Stimulated activated CD8-positive, alpha-beta memory T cell treated with anti-CD3 and anti-CD28 coated beads, Interleukin-4, amount 100 ng/mL, for 4 hours (primary cell): ENCODE measurements at places on chromosomes 1 and 21.

DNA sequence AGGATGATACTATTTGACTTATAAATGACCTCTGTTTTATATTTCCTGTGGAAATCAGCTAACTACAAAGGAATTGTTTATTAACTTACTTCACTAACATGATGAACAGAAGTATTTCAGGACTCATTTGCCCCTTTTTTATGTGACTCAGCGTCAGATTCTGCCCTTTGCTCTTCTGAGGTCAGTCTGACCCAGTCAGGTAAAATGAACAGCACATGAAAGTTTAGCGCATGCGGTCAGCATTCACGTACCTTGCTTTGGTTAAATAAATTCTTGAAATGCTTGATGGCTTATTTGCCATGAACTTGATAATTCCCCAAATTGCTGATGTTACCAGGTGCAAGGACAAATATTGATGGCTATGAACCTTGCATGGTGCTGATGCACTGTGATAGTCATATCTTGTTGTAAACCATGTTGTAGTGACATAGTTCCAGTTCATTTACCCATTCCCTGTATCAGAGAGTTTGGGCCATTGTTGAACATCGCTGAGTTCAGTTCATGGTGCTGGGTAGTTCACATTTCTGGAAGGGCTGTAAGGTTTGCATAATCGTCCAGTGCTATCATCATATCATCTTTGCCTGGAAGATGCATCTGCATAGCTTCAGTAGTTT lies 133.4 kb downstream of the NFIA start:
- no peak for DNase-seq

- DNase-seq = no peak
Observed at GRCh38 chr1:210371916-210372315, 43.2 kb downstream of the HHAT start.

DNA sequence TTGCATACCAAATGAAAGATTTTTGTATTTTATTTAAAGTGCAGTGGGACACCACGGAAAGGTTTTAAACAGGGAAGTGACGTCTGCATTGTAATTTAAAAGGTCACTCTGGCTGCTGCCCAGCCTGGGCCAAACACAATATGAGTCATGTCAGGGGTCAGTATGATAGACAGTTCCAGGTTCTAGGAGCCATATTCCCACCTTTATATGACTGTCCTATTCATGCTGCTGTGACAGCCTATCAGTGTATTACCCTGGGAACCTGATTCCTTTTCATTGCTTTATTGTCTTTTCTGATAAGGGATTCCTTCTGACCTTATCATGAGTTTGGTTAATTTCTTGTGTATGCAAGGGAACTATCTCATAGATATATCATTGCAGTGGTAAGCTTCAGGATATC lies 5.3 kb downstream of the VANGL1 start:
- DNase-seq = no peak

DNA sequence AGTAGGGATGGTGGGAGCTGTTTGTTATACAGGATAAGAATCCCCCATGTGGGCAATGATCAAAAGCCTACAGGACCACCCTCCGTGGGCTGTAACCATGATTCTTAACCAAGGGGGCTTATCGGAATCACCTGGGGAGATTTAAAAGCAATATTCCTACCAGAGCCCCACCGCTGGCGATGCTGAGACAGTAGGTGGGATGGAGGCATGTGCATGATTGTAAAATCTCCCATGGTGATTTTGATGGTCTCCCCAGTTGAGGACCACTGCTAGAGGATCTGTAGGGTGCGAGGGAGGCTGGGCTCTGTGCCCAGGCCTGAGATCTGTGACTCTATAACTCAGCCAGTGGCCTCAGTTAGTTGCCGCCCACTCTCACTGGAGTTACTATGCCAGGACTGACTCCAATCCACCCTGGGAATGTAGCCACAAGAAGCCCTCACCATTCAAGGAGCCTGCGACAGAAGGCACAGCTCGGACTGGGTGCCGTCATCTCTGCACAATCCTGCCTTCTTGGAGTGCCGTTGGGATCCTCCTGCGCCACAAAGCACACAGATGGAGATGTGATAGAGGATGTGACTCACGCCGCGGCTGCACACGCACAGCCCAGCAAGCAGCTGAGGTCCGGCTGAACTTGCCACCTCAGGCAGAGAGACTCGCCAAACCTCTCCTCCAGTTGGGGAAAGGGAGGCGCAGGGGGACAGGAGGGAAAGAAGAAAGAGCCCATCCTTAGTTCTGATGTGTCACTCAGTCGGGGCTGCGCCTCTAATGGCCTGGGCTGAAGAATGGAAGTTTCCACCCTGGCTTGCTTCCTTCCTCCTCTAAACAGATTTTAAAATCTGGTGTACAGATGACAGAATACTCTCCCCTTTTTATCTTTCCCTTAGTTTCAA lies 26.5 kb downstream of the AKNAD1 start:
- no peak for DNase-seq

- DNase-seq = no peak
Observed at GRCh38 chr21:32442566-32443318, 30.2 kb downstream of the EVA1C start.

DNA sequence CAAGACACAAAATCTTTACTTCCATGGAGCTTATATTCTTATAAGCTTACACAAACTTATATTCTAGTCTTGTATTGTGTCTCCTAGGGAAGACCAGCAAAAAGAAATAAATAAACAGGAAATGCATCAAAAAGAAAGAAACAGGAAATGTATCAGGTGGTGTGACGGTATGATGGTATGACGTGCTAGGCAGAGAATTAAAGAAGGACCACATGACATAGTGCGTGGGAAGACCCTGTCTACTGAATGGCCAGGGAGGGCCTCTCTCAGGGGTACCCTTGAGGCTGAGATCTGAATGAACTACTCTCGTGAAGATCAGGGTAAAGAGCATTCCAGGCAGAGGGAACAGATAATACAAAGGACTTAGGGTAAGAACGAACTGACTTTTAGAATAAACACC lies 15.6 kb upstream of the WDR26 start:
- DNase-seq = no peak

DNA sequence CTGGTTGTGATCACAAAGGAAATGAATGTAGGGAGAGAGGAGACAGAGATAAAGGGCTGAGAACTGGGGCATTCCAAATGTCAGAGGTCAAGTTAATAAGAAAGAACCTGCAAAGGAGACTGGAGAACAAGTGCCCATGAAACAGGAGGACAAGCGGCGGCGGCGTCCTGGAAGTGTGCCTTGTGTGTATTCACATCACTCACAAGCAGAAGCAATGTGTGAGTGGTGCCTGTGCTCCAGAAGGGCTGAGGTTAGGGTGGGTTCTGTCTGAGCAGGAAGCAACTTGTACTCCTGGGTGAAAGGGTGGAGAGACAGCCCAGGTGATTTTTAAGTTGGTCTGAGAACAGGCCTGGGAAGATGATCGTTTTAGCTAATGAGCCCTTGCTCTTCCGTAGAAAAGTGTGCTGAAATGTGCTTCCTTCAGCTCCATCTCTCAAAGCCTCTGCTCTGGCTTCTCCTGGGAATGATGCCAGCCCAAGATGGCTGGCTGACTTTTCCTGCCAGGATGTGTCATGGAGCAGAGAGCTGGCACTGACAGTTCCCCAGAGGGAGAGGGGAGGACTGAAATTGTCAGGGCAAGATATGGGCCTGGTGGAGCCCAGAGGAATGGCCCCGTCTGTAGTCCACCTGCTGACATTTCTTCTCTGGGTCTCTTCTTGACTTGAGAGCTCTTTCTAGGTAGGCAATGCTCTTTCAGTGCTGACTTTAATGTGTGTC lies 25.1 kb upstream of the PLEKHA6 start:
- no peak for DNase-seq

DNA sequence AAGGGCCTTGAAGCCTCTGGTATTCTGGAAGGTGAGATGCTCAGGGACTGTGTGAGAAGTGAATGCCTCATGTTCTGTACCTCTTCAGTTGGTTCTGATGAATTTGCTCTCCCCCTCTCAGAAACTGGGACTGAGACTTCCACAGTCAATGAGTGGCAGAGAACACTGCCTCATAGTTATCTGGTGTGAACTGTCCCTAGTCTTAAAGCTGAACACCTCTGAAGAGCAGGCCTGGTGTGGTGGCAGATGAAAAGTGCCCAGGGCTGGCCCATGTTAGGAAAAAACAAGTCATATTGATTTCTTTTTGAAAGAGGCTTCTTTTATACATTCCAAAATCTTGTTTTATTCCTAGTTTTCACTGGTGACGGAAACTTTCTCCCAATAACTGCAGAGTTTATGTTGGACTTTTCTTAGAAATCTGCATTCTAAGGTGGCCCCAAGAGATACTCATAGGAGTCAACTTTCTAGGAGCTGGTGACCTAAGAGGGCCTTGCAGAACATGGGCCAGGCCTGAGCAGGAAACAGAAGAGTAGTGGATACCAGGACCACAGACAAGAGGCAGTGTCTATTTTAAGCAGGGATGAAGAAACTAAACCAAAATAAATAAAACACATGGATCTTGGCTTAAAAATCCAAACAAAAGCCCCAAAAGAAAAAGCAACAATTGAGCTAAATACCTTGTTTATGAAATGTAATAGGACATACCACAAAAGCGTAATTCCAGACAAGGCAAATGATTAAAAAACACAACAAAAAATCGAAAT lies 19.5 kb downstream of the DUSP10 start:
- DNase-seq = no peak

- no peak for DNase-seq
Observed at GRCh38 chr1:212625781-212626450, 17.4 kb downstream of the ATF3 start.

- DNase-seq = no peak
Observed at GRCh38 chr1:238052496-238053266, 162.0 kb upstream of the ZP4 start.

GRCh38 chr1:181947441-181947840 lies 114.1 kb downstream of the ZNF648 start:
- DNase-seq = no peak

DNA sequence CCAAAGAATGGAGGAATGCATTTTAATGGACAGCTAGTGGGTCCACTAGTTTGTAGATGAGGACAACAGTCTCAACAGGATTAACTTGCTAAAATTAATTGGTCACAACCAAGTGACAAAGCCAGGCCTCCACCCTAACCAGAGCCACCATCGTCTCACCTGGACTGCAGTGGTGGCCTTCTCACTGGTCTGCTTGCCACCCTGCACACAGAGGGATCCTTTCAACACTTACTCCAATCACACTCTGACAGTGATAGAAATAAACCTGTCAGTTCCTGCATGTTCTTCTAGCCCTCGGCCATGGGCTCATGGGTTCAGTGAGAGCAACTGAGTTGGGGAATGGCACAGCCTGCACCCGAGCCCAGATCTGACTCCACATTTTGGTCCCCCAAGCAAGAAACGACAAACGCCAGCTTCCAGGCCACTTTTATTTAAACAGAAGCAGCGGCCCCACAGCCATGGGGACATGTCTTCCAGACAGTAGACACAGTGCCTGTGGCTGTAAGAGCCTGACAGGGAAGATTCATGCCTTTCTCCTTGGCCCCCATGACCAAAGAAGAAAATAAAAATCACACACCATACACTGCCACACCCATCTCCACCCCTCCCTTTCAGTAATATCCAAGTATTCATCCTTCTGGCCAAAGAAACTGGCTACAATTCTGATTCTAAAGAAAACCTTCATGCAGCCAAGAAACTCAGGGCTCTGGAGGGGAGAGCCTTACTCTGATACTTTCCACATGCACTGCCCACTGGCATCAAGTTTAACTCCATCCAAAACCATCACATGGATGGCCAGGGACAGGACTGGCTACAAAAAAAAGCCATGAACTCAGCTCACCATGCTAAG lies 37.6 kb downstream of the DHCR24 start:
- no peak for DNase-seq

DNA sequence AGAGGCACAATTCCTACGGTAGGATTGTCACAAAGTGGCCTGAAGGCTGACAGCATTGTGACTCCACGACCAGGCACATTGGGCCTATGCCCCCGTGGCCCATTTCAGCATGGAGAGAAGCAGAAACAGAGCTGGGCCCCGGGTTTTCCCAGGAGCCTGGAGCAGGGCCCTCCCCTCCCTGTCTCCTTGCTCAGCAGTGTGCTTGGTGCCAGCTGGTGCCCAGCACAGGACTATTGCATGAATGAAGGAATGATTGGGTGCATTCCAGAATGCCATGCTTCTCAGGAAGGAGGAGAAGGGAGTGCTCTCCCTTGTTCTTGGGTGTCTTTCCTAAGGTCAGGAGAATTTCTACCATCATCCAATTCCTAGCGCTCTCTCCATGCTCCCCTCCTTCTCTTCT lies 33.7 kb downstream of the IER5 start:
- DNase-seq = no peak

- no peak for DNase-seq
Observed at GRCh38 chr1:48677306-48678287, 99.1 kb downstream of the BEND5 start.

DNA sequence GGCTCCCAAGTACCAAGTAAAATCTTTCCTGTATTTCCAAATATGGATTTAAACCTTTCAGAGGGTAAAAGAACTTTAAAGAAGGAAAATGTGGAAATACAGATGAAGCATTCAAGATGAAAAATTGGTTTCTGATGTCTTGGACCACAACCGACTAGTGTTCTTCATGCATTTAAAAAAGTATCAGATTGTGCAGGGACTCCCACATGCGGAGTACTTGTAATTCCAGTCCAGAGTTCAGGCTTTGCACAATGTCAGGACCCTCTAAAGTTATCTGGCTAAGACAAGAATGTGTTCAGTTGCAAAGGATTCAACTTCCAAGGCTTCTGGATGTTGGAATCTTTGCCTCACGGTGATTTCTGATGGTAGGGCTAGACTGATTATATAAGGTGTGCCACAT lies 66.7 kb downstream of the RGL1 start:
- DNase-seq = no peak

DNA sequence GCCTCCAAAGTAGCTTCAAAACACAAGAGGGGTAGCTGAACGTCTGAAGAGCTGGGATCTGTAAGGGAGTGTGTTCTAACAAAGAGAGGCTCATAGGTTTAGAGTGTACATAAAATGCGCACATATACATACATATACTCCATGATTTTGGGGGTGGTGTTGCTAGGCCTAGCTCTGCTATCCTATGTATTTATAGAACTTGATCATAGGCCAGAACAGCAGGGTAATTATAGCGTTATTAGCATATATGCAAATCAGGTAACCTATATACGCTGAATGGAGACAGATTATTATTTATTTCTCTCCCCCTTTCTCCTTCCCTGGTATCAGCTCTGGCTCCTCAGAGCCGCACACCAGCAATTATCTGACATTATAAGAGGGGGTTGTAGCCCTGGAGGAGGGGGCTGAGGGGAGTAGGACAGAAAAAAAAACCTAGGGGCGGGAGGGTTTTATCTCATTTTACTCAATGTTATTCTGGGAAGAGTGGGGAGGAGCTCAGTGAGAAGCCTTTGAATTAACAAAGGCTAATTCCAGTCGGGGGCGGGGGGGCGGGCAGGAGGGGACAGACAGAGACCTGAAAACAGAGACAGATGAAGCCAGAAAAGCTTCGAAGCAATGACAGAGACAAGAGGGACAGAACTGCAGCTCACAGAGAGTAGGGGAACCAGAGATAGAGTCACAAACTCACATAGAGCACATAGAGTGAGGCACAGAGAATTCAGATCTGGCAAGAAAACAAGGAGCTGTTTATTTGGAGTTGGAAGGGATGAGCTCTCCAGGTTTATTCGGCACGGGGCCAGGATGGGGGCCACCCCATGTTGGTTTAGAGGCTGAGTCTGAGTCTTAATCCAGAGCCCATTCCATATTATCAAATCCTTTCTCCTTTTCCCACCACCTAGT lies 63.0 kb downstream of the RHBG start:
- no peak for DNase-seq

- no peak for DNase-seq
Observed at GRCh38 chr1:32741059-32741412, 38.5 kb upstream of the SYNC start.
